Cerebellum (tissue), 4 donors: ENCODE measurements at places on chromosomes 6 and 20.

GRCh38 chr6:79431537-79431933 lies 105.7 kb downstream of the LCA5 start:
- no peak for DNase-seq

GRCh38 chr6:27608916-27609883 lies 136.3 kb upstream of the ZNF184 start:
- DNase-seq, result no peak

GRCh38 chr6:11460837-11461661 lies 76.5 kb upstream of the TMEM170B start:
- DNase-seq, result no peak

- no peak for DNase-seq
Measured at GRCh38 chr6:167233490-167233889, 57.6 kb upstream of the UNC93A start.

DNA sequence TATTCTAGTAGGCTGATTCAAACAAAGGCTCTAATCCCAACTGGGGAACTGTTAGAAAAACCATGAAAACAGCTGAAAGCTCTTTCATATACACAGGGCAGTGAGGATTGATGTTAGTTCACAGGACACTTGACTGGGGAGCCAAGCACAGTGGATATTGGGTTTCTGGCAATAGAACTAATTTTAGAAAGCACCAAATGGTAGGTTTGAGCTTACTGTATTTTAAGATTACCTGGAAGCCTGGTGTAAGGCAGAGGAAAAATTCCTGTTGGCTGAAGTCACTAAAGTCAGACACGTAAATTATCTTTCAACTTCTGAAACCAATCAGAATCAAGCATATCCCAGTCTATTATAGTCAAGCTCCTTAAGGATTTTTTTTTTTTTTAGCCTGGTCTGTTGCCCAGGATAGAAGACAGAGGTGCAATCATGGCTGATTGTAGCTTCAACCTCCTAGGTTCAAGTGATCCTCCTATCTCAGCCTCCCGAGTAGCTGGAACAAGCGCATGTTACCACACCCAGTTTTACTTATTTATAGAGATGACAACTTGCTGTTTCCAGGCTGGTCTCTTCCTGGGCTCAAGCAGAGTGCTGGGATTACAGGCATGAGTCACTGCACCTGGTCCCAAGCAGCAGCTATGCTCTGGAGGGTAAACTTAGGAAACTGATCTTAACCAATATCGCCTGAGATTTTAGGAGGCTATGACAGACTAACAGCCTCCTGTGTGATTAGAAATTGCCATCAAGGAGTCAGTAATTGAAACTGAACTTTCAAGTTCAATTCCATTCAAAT lies 32.5 kb upstream of the SYNCRIP start:
- DNase-seq, result no peak

DNA sequence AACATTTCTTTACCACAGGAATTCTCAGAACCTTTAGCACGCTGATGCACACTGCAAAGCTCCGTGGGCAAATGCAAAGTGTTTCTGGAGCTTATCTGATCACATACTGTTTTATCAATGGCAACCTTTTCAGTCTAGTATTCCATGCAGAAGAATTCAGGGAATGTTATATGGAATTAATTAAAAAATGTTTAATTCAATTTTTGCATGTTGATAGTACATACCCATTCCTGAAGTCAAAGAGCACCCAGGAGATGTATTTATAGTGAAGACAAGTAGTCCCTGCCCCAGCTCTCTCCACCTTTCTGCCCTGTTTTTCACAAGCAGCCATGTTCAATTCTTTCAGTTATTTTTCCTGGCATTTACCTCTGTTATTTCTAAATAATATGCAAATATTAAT lies 55.2 kb downstream of the DTNBP1 start:
- DNase-seq, result no peak

DNA sequence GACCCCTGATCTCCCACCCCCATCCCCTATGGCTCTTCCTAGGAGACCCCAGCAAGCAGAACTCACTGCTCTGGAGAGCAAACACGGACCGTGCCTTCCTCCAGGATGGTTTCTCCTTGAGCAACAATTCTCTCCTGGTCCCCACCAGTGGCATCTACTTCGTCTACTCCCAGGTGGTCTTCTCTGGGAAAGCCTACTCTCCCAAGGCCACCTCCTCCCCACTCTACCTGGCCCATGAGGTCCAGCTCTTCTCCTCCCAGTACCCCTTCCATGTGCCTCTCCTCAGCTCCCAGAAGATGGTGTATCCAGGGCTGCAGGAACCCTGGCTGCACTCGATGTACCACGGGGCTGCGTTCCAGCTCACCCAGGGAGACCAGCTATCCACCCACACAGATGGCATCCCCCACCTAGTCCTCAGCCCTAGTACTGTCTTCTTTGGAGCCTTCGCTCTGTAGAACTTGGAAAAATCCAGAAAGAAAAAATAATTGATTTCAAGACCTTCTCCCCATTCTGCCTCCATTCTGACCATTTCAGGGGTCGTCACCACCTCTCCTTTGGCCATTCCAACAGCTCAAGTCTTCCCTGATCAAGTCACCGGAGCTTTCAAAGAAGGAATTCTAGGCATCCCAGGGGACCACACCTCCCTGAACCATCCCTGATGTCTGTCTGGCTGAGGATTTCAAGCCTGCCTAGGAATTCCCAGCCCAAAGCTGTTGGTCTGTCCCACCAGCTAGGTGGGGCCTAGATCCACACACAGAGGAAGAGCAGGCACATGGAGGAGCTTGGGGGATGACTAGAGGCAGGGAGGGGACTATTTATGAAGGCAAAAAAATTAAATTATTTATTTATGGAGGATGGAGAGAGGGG lies 1.4 kb downstream of the LTA start:
- no peak for DNase-seq

GRCh38 chr20:32316667-32317066 lies 39.2 kb downstream of the KIF3B start:
- DNase-seq, result no peak

DNA sequence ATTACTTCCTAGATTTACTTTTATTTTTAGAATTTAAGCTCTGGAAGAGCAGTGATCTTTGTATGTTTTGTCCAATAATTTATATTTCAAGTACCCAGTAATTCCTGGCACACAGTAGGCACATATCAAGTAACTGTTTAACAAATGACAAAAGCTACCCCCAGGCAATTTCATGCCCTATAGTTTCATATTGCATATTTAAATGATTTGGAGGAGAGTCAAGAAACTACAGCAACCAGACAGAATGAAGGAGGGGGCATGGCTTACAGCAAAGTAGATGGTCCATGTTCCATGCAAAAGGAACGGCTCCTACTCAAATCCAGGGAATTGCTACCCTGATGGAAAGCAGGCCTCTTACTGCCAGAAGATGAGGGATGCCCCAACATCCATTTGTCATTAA lies 113.5 kb downstream of the ARHGAP18 start:
- no peak for DNase-seq

DNA sequence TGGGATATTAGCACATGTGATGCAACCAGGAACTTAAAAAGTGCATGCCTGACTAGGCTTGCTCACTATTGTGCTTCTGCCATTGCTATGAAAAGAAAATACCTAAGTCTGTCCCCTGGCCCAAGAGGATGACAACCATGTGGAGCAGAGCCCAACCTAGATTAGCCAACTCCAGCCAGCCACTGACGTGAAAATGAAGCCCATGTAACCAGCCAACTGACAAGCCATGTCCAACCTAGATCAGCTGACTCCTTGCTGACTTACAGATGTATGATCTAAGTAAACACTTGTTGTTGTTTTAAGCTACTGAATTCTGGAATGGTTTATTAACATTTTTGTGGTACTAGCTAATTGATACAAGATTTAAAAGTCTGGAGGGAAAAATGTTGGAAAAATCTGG lies 47.5 kb downstream of the PIGU start:
- no peak for DNase-seq

DNA sequence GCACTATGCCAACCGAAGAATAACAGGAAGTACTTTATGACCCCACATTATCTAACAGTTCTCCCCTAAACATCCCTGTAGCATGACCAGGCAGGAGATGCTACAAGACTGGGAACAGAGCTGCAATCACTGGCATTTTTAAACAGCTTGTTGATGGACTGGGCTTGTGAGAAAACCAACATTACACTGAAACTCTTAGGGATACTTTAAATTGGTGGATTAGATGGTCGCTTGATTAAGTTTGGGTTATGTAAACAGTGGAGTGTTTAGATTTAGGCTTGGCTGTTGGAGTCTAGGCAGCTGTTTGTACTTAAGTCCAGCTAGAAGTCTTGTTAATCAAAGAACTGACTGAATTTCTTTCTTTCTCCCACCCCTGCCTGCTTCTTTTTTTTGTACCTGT lies 234.1 kb upstream of the BMP2 start:
- no peak for DNase-seq

- DNase-seq, result no peak
Measured at GRCh38 chr6:21420926-21421325, 172.6 kb upstream of the SOX4 start.

GRCh38 chr6:41092421-41093140 lies 19.8 kb downstream of the NFYA start:
- DNase-seq, result no peak

- DNase-seq, result peak; percentile 69
Measured at GRCh38 chr6:87154641-87154992, 748 bp upstream of the ZNF292 start.

GRCh38 chr6:34834789-34835518 lies 43.1 kb downstream of the BLTP3A start:
- no peak for DNase-seq

- DNase-seq, result no peak
Measured at GRCh38 chr6:14447240-14447639, 329.7 kb downstream of the CD83 start.

- DNase-seq, result no peak
Measured at GRCh38 chr20:23085436-23086055, 578 bp downstream of the CD93 start.

GRCh38 chr6:164378330-164378729 lies 931.1 kb downstream of the C6orf118 start:
- DNase-seq, result no peak

- DNase-seq, result no peak
Measured at GRCh38 chr20:24042646-24043045, 54.1 kb upstream of the GGTLC1 start.

DNA sequence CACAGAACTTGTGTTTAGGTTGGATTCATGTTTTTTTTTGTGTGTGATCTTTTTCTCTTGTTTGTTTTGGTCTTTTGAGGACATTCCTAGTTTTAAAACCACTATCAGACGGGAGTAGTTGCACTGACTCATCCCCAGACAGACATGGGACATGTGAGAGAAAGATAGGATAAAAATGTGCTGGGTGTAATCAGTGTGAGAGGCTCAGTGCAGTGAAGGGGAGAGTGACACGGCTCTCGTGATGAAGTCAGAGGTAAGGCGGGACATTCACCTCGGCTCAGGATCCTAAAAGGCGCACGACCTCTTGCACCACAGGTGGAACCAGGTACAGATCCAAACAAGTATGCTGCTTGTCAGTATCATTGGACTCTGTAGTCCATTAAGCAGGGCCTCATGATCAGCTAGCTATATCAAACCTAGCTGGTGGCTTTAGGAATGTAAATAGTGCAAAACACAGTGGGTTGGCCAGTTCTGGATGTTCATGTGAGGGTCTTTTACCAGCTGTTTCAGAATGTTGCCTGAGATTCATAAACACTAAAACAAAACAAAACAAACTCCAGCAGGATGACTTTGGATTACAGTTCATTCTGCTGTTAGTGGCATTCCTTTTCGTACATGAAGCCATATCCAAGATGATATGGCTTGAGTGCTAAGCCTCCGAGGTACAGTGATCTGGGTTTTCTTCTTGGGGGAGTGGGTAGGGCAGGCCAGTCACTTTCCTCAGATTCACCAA lies 18.0 kb downstream of the FOXO3 start:
- DNase-seq, result no peak

- DNase-seq, result no peak
Measured at GRCh38 chr20:25592135-25592852, 7.0 kb upstream of the NINL start.

- no peak for DNase-seq
Measured at GRCh38 chr20:41717483-41717882, 99.3 kb upstream of the CHD6 start.

DNA sequence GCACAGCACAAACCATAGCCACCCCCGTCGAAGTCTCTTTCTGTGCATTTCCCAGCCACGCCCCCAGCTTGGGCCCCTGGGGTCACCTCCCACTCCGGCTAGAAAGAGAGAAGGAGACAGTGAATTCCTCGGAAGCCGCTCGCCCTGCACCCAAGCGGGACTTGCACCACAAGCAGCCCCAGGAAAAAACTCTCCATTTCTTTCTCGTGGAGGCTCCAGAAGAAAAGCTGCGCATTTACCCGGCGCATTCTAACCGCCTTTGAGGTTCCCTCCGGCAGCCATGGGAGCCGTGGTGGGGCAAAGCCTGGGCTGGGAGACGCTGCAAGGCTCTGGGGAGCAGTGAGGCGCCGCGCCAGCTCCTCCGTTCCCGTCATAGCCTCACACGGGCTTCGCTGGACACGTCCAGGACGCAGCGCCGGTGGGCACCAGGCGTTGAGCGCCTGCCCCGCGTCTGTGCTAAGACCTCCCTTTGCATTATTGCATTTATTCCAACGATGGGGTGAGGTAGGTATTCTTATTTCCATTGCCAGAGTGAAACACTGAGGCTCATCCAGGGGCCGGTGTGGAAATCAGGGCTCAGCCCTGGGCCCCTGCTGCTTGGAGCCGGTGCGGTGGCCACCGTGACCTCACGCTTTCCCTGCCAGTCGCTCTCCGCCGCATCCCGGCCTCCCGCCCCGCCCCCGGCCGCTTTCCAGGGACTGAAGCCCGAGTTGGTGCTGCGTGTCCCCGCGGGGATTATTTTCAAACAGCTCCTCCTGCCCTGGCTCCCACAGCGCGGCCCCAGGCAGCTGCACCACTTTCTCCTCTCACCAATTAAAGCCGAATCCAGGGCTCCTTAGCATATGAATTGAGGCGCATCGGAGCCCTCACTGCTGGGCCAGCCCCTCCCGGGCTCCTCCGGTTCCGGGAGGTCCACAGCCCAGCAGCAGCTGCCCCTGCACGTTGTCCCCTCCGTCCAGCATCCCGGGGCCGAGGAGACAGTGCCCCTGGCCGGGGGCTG lies 148.3 kb upstream of the AFDN start:
- DNase-seq, result no peak

DNA sequence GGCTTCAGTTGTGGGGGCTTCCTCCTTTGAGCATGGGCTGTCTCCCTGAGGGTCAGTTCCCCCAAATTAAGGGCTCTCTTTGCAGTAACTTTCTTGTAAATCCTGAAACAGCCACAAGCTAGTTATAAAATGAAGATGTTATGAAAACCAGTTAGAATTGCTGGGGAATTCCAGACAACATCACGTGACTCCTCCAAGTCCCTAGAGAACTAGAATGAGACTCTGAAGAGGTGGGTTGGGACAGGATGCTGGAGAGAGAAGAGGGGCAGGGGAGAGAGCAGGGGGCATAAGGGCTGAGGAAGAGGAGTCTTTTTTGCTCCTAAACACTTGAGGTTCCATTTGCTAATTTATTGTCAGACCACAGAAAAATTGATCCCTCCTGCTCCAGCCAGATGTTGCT lies 380.3 kb downstream of the DHX35 start:
- DNase-seq, result no peak

GRCh38 chr6:119346450-119346849 lies 3.1 kb downstream of the MAN1A1 start:
- peak; percentile 17 for DNase-seq

GRCh38 chr6:37517411-37517812 lies 17.7 kb upstream of the CCDC167 start:
- DNase-seq, result peak; percentile 78

- no peak for DNase-seq
Measured at GRCh38 chr20:57266291-57267157, at the start of gene BMP7. BMP7 (minus strand) TSS chr20:57266641; CDS start chr20:57266122, 519 bp downstream.
